ENCODE measurements at places on chromosomes 1 and 21. TPM values are rescaled to one million over a fixed set of nuclear protein-coding genes. Genes with fewer than 3 reads are reported as not detected.

DNA sequence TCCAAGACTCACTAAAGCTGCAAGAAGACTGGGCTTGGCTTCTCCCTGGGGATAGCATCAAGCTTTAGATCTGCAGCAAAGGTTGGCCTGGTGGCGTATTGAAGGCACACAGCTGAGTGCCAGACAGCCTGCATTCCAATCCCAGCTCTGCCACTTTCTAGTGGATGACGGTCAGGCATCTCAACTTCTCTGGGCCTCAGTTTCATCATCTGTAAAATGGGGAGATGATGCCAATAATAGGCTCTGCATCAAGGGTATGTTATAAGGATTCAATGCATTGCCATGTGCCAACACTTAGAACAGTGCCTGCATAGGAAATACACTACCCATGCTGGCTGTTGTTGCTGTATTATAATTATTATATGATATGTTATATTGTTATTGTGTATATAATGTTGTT lies 220.4 kb downstream of the NPHP4 start:
- H3K4me1 ChIP-seq: no peaks in the 10 kb centered on the region
- no peaks in the 10 kb centered on the region for H3K36me3 ChIP-seq
- DNase-seq: no peak
- H3K27ac ChIP-seq: no peak overlapping the region

DNA sequence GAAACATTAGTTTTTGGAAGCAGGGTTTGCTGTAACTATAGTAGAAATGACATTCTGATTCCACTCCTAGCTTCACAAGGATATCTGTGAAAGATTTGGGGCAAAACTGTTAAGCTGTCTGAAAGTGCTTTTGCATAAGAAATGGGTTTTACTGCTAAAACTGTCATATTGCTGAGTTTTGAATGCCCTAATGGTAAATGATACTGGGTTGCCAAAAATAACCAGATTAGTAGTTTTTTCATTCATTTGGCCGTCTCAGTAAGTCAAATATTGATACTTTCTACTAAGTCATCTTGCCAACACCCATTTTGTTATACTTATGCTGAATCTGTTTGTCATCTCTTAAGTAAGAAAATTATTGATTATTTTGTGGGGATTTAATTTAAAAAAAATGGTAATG lies 399 bp upstream of the PTPRC start:
- peaks cover 59% of the 10 kb centered on the region for H3K4me1 ChIP-seq
- peak overlapping the region; percentile 94 for H3K27ac ChIP-seq
- DNase-seq: no peak
- no peaks in the 10 kb centered on the region for H3K27me3 ChIP-seq
- H3K36me3 ChIP-seq: peaks cover 57% of the 10 kb centered on the region

- H3K4me3 ChIP-seq: no peak overlapping the region
Observed at GRCh38 chr1:174445817-174446216, 1.9 kb upstream of the GPR52 start.

DNA sequence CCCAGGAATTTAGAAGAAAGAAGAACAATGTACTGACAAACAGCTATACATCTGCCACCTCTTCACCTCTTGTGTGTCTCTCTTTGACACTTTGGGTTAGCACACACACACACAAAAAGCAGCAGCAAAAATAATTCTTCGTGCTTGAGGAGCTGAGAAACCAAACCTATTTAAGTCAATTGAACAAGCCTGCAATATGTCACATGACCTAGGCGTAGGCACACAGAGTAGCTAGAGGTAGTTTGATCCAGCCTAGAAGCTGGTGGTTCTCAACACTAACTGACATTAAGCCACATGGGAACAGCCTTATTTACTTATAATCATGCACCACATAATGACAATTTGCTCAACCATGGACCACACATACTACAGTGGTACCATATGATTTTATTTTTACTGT lies 32.3 kb downstream of the RRAGC start:
- no peak overlapping the region for H3K4me3 ChIP-seq
- H3K4me1 ChIP-seq: no peaks in the 10 kb centered on the region
- DNase-seq: no peak
- H3K36me3 ChIP-seq: no peaks in the 10 kb centered on the region

DNA sequence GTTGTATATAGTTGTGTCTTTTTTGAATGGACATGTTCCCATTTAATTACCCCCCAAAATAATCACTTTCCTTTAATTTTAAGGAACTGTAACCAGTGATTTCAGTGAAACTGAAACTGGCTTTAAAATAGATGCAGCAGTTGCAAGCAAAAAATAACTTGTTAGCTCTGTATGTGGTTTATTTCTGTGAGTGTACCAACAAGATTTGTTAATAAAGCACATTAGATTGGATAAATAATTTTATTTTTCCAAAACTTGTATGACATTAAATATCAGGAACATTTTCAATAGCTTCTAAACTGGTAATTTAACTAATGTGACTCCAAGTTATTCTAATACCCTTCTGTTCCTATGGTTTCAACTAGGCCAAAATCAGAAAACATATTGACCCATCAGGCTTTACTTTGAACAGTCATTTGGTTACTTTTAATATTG lies 184.3 kb upstream of the CACYBP start:
- peaks cover 7% of the 10 kb centered on the region for H3K36me3 ChIP-seq
- peaks cover 23% of the 10 kb centered on the region for H3K4me1 ChIP-seq
- no peak overlapping the region for H3K27ac ChIP-seq
- DNase-seq: no peak
- no peaks in the 10 kb centered on the region for H3K27me3 ChIP-seq

DNA sequence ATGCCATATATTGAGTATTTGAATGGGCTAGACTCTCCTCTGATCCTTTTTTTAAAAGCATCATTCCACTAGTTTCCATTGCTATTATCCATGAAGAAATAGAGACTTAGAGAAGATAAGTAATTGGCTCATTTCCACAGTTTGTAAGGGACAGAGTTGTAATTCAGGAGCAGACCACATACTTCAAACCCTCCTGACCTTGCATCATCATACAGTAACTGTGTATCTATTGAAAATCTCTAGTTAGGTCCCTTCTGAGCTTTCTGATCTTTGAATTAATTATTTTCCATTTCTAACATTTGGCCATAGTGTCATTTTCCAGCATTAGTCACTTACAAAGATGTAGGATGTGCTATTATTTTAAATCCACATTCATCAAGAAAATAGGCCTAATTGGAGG lies 386.5 kb upstream of the ST6GALNAC5 start:
- no peak overlapping the region for H3K4me3 ChIP-seq
- H3K27ac ChIP-seq: no peak overlapping the region
- no peaks in the 10 kb centered on the region for H3K36me3 ChIP-seq
- peaks cover 1% of the 10 kb centered on the region for H3K27me3 ChIP-seq
- H3K4me1 ChIP-seq: no peaks in the 10 kb centered on the region

DNA sequence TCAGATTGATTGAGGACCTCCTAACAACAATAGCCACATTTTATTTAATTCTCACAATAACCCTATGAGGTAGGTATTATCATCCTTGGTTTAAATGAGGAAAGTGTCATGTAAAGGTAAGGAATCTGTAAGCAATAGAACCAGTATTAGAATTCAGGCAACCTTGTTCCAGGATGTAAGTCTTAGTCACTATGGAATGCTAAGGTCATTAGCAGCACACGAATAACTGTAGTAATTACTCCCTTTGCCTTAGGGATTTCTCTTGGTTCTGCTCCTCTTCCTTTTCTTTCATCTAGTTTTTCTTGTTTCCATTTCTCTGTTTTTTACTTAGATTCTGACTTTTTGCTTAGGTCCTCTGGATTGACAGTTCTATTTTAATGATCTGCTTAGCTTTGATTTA lies 23.1 kb upstream of the ATP6V1G3 start:
- H3K36me3 ChIP-seq: no peaks in the 10 kb centered on the region
- H3K4me1 ChIP-seq: peaks cover 17% of the 10 kb centered on the region
- DNase-seq: no peak
- H3K27me3 ChIP-seq: no peaks in the 10 kb centered on the region
- H3K27ac ChIP-seq: no peak overlapping the region

- H3K36me3 ChIP-seq: peaks cover 4% of the 10 kb centered on the region
- H3K27ac ChIP-seq: peak overlapping the region; percentile 15
- peaks cover 17% of the 10 kb centered on the region for H3K27me3 ChIP-seq
Observed at GRCh38 chr1:20174937-20175666, 10.8 kb upstream of the UBXN10 start.

DNA sequence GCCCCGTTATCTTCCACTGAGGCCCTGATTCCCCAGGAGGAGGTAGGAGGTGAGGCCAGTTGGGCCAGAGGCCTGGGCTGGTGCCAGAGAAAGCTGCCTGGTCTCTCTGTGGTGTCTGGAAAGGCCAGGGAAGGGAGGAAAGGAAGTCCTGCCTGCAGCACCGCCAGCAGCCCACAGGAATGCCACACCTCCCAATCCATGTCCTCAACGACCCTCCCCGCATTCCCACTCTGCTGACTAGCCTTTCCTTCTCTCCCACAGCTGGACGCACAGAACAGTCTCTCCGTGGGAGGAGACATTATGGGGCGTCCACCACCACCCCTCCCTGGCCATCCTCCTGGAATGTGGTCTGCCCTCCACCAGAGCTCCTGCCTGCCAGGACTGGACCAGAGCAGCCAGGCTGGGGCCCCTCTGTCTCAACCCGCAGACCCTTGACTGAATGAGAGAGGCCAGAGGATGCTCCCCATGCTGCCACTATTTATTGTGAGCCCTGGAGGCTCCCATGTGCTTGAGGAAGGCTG lies 18.0 kb downstream of the CSF1 start:
- H3K27ac ChIP-seq: peak overlapping the region; percentile 53
- peaks cover 69% of the 10 kb centered on the region for H3K36me3 ChIP-seq
- no peaks in the 10 kb centered on the region for H3K27me3 ChIP-seq
- peaks cover 3% of the 10 kb centered on the region for H3K4me1 ChIP-seq

DNA sequence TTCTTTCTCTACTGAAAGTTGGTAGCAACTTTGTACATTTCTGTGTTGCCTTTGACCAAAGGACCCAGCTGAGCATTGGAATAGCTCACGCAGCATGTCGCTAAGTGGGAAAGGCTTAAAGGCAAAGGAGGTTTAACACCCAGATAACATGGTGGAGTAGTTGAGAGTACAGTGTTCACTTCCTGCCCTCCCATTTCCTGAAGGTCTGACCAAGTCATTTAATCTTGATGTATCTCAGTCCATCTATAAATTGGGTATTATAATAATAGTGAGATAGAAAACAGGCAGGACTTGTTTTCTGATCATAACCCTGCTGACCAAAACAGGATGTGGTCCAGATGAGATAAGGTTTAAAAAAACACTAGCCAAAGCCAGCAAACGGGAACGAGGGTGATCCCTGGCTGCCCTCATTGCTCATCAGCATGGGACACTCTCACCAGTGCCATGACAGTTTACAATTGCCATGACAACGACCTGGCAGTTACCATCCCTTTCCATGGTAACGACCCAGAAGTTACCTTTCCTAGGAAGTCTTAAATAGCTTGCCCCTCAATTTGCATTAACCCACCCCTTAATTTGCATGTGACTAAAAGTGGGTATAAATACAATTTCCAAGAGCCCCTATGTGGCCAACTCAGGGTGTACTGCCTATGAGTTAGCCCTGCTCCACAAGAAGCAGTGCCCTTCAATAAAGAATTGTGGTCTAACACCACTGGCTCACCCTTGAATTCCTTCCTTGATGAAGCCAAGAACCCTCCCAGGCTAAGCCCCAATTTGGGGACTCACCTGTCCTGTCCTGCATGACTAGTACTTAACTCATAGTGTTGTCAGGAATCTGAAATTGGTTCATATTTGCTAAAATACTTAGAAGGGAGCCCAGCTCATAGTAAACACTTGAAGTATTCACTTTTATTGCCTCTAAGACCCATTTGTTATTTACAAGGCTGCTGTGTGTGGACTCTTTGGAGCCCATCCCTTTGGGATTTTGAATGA lies 28.4 kb upstream of the FHAD1 start:
- no peak overlapping the region for H3K27ac ChIP-seq
- H3K36me3 ChIP-seq: no peaks in the 10 kb centered on the region
- no peak overlapping the region for H3K4me3 ChIP-seq
- H3K4me1 ChIP-seq: no peaks in the 10 kb centered on the region

GRCh38 chr21:20943561-20943997 lies 54.6 kb upstream of the NCAM2 start:
- H3K27me3 ChIP-seq: no peaks in the 10 kb centered on the region
- H3K4me1 ChIP-seq: no peaks in the 10 kb centered on the region
- no peak overlapping the region for H3K27ac ChIP-seq
- H3K4me3 ChIP-seq: no peak overlapping the region
- no peak for DNase-seq
- H3K36me3 ChIP-seq: no peaks in the 10 kb centered on the region

DNA sequence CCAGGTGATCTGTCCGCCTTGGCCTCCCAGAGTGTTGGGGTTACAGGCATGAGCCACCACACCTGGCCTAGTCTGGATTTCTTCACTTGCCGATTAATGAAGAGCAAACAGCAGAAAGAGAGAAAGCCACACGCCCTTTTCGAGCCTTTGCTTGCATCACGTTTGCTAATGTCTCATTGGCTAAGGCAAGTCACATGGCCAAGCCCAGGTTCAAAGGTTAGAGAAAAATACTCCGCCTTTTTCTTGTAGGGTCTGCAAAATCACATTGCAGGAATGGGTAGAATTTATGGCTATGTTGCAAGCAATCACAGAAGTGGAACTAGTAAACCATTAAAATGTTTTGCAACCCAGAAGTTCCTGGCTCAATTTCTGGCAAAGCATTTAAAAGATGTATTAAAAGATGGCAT lies 26.8 kb upstream of the BACH1 start:
- H3K36me3 ChIP-seq: no peaks in the 10 kb centered on the region
- H3K27ac ChIP-seq: no peak overlapping the region
- no peak for DNase-seq

MSH4 gene
- total RNA-seq: 0.60 TPM

KIAA1614 gene
- 0.09 TPM for total RNA-seq

PLEKHG5 gene
- 1.1 TPM for total RNA-seq

ALX3 gene
- not detected for total RNA-seq

RHCE gene
- 0.25 TPM for total RNA-seq

BCAS2 gene
- 52.1 TPM for total RNA-seq
